ENCODE measurements at places on chromosomes 2 and 18.

DNA sequence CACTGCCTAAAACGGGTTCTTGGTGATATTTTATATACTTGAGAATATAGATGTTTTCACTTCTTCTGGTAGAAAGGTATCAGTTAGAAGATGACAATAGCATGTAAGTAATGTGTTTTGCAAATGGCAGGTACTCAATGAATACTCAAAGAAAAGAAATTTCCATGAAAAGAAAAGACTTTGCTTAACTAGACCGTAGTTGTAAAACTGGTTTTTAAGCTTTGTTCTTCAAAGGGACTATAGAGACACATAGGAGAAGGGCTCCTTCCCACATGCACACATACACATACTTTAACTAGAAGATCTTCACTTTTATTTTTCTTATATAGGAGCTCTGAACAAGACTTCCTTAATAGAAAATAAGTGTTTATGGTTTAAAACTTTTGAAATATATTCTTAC is 215.3 kb upstream of the RND3 start:
- no peak for DNase-seq

- DNase-seq = no peak
Measured at GRCh38 chr2:197097578-197098366, 171.3 kb upstream of the PGAP1 start.

- DNase-seq = peak; percentile 51
Measured at GRCh38 chr18:3689986-3690763, 240.2 kb downstream of the TGIF1 start.

- DNase-seq = no peak
Measured at GRCh38 chr2:59046401-59047372, 805.6 kb upstream of the FANCL start.

- no peak for DNase-seq
Measured at GRCh38 chr2:46389417-46389916, 89.9 kb upstream of the TMEM247 start.

GRCh38 chr2:54906716-54907115 is 143.5 kb downstream of the RTN4 start:
- no peak for DNase-seq

DNA sequence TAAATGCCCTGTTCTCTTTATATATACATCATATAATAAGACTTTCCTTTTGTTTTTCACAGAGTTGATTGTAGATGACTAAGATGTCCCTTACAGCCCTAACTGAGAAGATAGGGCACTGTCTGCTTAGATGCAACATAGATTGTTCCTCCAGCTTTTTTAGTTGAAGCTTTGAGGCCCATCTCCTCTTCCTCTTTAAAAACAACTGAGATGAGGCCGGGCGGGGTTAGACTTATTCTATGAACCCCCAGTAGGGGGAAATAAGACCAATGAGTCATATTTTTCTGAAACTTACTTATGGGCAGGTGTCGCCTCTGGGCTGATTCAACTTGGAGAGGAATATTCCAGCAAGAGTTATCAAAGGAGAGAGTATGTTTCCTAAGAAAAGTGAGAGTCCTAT is 84.6 kb downstream of the FBXO15 start:
- DNase-seq = peak; percentile 30

GRCh38 chr2:46198966-46199365 is 98.2 kb upstream of the EPAS1 start:
- DNase-seq = no peak

- DNase-seq = no peak
Measured at GRCh38 chr2:234587341-234588053, 90.6 kb upstream of the ARL4C start.

- peak; percentile 40 for DNase-seq
Measured at GRCh38 chr2:201258666-201259615, 1.4 kb upstream of the CASP8 start.

GRCh38 chr2:148968776-148969319 is 69.7 kb upstream of the LYPD6B start:
- DNase-seq = no peak

DNA sequence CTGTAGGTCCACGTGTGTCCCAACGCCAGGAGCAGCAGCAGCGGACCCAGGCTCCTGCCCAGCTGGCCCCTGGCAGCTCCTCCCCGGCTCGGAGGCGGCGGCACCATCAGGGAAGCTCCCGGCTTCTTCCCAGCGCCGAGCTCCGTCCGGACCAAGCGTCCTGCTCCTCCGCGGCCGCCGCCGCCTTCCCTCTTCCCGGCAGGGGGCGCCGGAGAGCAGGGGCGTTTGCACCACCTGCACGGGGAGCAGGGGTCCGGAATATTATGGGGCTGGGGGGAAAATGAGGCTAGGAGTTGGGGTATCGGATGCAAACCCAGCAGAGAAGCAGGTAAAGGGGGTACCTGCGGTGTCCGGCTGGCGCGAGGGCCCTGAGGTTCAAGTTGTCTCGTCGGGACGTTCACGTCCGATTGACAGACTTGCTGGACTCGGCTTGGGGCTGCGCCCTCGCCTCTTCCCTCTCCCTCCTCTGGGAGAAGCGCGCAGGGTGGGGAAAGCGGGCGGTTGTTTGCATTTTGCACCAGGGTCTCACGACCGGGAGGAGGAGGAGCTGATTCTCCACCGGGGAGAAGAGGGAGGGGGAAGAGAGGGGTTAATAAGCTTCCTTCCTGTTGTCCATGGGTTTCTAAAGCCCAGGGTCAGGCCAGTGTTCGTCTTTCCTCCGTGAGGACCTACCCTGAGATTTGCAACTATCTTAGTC is at the start of gene CCBE1:
Gene CCBE1, minus strand, starts transcription at position 188 of the 697 bp plus-strand sequence.
- DNase-seq = no peak

- DNase-seq = no peak
Measured at GRCh38 chr2:139271149-139271548, 491.0 kb upstream of the NXPH2 start.

GRCh38 chr2:10568736-10569432 is 120.8 kb upstream of the ODC1 start:
- no peak for DNase-seq
